ENCODE measurements at places on chromosomes 11 and 22.
A peak's percentile ranks its signal among the peaks of the same experiment; 100 is the strongest.

- no peak for DNase-seq
Measured at GRCh38 chr11:119592642-119593041, 136.4 kb downstream of the NECTIN1 start.

DNA sequence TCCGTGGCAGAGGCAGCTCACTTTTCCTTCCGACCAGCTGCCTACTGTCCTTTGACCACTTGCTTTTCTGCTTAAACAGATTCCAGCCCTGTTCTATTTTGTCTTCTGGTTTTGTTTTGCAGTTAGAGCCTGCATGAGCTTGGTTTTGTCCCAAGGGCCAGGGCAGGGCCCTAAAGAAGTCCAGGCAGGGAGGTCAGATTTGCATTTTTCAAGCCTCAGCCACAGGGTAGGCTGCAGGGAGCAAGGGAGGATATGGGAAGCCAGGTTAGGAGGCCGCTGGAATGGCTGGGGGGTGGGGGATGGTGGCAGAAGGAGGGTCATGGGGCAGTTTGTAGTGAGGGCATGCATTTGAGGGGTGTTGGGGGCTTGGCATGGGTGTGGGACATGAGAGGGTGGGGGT, 23.1 kb downstream of the FADD start:
- no peak for DNase-seq

DNA sequence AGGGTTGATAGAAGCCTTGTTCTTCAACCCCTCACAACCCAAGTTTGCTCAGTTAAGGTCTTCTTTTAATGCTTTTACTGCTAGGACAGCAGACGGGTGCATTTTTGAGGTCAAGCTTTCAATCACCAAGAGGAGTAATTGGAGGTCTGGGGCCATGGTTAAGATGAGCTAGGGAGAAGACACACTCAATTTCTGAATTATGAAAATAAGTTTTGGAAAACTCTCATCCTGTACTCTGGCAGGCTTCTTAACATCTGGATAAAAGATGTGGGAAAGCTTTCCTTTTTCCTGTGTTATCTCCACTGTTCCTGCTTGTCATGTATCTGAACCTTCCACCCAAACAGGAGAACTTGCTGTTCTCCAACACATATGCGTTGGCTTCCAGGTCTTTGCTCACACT, 9.7 kb downstream of the ABTB2 start:
- DNase-seq: no peak

DNA sequence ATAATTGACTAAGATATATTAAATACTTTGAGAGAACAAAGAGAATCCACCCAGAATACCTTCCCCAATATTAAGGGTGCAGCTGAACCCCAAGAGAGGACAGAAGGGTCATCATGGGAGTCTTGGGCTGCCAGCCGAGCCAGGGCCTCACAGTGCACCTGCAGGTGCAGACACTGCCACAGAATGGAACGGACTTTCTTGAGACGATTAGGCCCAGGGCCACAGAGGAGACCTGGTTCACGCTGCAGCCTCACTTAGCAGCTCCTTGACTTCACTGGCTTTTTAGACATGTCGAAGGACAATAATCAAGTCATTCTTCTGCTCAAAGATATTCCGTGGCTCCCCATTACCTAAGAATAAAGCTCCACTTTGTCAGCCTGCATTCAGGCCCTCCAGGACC, 100.6 kb downstream of the PHF21B start:
- DNase-seq: no peak

- DNase-seq: peak; percentile 78
Measured at GRCh38 chr22:32823024-32823730, 21.7 kb downstream of the TIMP3 start.

DNA sequence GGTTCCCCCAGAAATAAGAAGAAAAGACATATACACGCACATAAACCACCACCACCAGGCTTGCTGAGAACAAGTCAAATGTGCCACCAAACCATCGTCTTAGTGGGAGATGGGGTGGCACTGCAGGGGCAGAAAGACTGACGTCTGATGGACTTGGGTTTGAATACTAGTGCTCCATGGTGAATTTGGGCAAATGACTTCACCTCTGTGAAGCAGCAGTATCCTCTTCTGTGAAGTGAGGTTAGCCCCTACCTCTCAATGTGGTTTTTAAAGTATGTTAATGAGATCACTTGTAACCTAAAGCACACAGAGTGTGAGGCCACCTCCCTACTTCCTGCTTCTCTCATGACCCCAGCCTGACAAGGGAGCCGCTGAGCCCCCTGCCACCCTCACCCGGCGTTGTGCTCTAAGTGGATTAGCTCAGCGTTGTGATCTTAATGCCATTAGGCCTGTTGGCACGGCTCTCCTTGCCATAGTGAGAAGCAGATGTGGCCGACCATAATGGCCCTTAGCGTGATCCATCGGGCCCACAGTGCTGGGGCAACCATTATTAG, 14.4 kb downstream of the ZBTB16 start:
- no peak for DNase-seq

DNA sequence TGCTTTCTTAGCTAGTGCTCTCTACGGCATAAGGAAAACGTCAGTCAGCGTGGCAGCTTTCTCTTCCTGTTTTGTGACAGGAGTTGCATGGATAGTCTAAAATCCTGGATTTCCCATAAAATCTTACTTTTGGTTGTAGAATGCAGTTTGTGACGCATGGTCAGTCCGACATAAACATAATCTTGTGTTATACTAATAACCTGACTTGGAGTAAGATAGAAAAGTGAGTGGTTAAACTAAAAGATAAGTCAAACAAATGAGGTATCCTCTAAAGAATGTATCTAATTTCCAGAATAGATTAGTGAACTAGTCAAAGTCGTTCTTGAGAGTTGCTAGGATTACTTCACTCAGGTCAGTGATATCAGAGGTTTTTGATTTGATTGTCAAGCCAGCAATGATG, 157.6 kb downstream of the PGR start:
- no peak for DNase-seq

DNA sequence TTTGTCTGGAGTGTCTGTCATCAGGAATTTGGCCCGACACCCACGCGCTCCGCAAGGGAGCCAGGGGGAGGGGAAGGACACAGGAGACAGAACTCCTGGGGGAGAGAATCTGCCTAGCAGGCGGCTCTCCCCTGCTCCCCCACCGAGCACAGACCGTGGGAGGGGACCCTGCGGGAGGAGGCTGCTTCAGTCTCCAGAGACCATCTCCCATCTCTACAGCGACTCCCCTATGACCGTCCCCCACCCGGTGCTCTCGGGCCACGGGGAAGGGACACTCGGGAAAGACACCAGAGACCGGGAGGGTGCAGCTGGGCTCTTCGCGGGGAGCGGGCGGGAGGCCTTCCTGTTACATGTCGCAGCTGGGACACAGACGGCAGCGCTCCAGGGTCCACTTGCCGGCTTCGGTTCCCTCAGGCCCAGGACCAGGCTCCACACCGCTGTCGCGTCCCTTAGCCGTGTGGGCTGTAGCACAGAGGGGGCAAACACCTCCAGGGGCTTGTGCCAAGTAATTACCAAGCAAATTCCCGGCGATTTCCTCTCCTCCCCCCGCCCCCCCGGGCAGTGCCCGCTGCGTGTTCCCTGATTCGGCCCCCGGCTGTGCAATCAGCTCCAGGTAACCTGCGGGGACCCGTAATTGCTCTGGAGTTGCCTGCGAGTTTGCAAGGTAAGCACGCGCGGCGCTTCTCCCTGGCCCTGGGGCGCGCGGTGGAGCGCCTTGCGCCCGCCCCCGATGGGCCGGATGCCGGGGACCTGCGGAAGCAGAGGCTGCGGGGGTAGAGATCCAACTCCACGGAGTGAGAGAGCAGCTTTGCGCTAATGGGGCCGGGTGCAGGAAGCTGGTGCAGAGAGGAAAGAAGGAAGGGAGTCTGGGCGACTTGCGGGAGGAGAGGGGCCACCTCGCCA, 155.1 kb upstream of the CADM1 start:
- DNase-seq: peak; percentile 41

DNA sequence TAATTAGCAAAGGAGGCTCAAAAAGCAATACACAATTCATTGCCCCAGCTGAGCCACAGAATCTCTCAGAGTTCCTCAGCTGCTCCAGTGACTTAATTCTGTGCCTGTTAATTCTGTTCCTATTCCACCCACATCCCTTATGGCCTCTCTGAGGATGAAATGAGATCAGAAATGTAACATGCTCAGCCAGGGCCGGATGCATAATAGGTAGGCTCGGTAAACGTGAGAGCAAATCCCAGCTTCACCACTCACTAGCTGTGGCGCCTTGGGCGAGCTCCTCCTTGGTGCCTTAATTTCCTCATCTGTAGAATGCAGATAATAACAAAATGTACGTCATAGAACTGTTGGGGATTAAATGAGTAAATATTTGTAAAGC, 42.8 kb upstream of the DKK3 start:
- DNase-seq: no peak

DNA sequence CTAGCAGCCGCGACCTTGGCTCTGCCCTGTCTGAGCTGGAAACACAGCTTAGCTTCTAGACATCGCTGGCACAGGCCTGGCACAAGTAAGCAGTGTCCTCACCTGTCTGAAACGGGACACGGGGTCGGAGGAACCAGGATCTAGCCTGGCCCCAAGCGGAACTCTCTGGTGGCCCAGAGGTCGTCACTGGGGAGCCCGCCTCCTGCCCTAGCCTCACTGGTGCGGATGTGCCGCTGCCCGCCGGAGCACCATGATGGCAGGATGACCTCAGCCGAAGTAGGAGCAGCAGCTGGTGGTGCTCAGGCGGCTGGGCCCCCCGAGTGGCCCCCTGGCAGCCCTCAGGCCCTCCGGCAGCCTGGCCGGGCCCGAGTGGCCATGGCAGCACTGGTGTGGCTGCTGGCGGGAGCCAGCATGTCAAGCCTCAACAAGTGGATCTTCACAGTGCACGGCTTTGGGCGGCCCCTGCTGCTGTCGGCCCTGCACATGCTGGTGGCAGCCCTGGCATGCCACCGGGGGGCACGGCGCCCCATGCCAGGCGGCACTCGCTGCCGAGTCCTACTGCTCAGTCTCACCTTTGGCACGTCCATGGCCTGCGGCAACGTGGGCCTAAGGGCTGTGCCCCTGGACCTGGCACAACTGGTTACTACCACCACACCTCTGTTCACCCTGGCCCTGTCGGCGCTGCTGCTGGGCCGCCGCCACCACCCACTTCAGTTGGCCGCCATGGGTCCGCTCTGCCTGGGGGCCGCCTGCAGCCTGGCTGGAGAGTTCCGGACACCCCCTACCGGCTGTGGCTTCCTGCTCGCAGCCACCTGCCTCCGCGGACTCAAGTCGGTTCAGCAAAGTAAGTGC, 871 bp downstream of the SLC35E4 start:
- peak; percentile 25 for DNase-seq

DNA sequence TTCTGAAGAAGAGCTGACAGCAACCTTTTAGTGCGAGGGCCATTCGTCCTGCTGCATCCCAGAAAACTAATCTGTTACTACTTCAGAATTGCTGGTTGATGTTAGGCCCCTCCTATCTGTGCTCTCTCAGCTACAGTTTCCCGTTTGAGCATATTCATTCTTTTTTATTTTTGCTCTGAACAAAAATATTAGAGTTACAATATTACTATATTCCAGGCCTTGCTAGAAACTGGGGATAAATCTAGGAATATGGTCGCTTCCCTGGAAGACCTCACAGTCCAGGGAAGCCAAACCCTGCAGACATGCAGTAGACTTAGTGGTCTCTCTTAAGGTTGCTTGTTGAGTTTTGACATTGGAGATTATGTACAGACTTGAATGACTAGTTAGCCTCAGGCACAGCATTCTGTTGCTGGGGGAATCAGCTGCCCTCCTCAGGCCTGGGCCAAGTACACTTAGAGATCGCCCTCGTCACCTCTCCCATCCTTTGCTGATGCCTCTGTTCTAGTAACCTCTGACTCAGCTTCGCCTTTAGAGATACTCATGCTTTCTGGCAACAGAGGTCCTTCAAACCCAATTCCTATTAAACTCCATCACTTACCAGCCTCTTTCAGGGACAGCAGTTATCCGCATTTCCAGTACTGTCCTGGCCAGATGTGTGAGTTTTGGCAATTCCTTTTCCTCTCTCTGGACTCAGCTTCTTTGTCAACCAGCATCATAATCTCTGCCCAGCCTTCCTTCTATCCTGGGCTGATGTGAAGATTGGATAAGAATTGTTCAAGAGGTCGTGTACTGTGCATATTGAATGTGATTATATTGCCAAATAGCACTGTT, 698 bp upstream of the ANAPC15 start:
- DNase-seq: no peak

GRCh38 chr11:115911613-115912346, 407.6 kb upstream of the CADM1 start:
- DNase-seq: no peak

- DNase-seq: no peak
Measured at GRCh38 chr22:34096770-34097169, 176.5 kb upstream of the LARGE1 start.

All from WTC11 (cell line).